ENCODE measurements at places on chromosomes 3 and 15. TPM values are rescaled to one million over a fixed set of nuclear protein-coding genes. Genes with fewer than 3 reads are reported as not detected.

- no peak for DNase-seq
Measured at GRCh38 chr3:171875923-171876412, 32.8 kb downstream of the TMEM212 start.

- DNase-seq, result no peak
Measured at GRCh38 chr15:63340353-63340752, 41.3 kb downstream of the CA12 start.

GRCh38 chr3:4824926-4825325 lies 154.3 kb upstream of the BHLHE40 start:
- DNase-seq, result no peak

GRCh38 chr15:33398555-33398954 lies 87.8 kb downstream of the RYR3 start:
- DNase-seq, result no peak

DNA sequence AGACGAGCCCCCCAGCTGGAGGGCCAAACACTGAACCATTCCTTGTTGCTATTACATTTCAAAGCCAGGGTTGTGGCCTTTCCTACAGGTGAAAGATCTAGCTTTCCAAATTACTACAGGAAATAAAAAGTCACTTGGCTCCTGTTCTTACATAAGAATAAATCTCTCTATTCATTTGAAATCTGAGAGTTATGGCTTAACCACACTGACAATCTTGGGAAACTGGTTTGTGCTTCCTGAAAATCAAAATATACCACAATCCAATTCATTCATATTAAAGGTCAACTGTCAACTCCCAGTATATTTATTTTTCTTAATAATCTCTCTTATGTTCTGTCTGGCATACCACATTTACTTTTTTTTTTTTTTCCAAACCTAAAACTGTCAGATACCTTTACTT lies 103.7 kb upstream of the LMOD3 start:
- no peak for DNase-seq

Gene FEZF2
- total RNA-seq, result 9.1 TPM

Gene NT5DC2
- total RNA-seq, result 364 TPM

All from neural progenitor cell (in vitro differentiated cells).